CD4-positive, alpha-beta T cell (primary cell): ENCODE measurements at places on chromosomes 1 and 21. TPM values are rescaled to one million over a fixed set of nuclear protein-coding genes. Genes with fewer than 3 reads are reported as not detected.

DNA sequence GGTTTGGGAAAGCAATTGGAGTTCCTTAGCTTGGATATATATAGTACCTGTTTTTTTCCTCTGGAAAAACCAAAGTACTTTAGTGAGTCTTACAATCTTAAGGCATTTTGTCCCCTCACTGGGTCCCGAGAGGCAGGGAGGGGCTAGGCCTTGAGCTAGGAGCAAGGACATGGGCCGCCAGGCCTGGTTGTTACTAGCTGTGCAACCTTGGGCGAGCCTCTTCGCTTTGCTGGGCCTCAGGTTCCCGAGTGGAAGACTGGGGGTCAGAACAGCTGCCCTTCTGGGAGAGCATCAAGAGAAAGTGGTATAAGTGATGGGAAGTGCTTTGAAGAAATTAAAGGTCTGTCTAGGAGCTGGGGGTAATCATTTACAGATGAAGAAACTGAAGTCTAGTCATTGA is 553.2 kb downstream of the KIF26B start:
- DNase-seq: no peak

DNA sequence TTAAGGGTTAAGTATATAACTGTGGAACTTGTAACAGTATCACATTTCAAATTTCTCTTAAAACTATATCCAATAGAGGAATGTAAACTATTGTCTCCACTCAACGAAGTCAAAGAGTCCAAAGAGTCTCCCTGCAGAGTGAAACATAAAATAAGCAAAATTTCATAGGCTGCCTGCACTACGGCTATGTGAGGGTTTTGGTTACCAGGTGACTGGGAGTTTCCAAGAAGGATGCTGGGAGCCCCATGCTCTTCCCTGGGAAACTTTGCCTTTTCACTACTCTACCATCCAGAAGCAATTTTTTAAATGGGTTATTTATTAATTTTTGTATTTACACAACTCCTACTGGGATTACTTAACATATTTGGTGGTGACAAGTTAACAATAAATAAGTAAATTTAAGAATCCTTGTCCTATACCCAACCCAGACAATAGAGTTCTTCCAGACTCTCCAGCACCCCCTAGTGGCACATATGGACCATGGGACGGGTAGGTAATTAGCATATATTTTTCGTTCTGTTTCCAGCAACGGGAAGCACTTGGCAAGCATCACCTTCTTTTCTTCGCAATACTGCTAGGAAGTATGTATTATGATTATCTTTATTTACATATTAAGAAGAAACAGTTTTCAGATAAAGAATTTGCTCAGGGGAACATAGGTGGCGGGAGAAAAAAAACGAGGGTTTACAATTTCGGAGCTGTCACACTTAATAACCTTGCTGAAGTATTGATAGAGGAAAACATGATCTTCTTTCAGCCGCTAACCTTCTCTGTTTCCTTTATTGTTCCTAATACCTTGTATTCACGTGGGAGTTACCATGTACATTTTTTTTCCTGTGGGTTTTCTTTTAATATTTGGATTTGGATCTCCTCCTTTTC is 3.5 kb downstream of the FMO2 start:
- DNase-seq: peak; percentile 7

The PDC gene
- not detected for total RNA-seq

DNA sequence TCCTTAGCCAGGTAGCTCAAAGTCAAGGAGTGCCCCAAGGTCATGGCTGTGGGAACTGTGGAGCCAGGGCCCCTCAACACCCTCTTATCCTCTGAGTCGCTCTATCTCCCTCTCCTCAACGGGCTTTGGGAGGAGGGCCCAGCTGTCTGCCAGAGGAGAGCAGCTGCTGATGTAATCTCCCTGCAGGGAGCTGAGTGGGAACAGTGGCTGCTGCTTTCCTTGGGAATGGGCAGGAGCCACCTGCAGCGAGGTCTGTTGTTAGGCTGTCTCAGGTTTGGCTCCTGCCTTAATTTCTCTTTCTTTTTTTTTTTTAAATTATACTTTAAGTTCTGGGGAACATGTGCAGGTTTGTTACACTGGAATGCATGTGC is 58.8 kb upstream of the MAP1LC3C start:
- DNase-seq: no peak

DNA sequence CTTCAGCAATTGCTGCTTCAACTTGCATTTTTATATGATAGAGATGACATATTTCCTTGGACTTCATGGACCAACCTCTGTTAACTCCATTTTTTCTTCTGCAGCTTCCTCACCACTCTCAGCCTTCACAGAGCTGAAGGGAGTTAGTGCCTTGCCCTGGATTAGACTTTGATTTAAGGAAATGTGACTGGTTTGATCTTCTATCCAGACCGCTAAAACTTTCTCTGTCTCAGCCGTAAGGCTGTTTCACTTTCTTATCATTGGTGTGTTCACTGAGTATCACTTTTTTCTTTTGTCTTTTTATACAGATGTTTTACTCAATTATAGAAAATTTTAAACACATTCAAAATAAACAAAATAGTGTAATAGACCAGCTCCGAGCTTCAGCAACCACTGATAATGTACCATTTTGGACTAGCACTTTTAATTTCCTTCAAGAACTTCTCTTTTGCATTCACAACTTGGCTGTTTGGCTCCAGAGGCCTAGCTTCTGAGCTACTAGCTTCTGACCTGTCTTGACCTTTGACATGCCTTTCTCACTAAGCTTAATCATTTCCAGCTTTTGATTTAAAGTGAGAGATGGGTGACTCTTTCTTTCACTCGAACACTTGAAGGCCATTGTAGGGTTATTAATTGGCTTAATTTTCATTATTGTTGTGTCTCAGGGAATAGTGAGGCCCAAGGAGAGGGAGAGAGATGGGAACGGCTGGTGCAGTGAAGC is 9.3 kb downstream of the NEK7 start:
- no peak for DNase-seq
